Activated naive CD8-positive, alpha-beta T cell treated with anti-CD3 and anti-CD28 coated beads, Interleukin-2, amount 10 ng/mL, durations not matched to agents 7 days and 5 days (primary cell): ENCODE measurements at places on chromosomes 6 and 20. TPM values are rescaled to one million over a fixed set of nuclear protein-coding genes. Genes with fewer than 3 reads are reported as not detected.

The CFAP61 gene
- total RNA-seq, result not detected

The PACRG gene
- total RNA-seq, result not detected

DNA sequence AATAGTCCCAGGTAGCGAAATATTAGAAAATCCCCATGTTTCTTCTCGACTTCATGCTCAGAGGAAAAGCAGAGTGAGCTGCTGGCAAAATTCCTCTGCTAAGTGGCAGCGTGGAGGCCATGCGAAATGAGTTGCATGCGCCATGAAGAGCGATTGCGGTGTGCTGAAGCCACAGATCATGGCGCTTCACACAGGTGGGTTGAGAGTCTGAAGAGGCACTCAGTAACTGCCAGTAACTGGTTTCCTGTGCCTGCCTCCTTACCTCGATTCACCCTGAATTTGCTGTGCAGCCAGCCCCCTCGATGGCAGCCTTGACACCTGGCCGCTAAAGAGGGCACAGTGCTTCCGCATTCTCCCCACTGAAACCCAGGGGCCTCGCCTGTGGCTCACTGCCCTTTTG, 301.5 kb downstream of the NRN1 start:
- DNase-seq, result no peak

DNA sequence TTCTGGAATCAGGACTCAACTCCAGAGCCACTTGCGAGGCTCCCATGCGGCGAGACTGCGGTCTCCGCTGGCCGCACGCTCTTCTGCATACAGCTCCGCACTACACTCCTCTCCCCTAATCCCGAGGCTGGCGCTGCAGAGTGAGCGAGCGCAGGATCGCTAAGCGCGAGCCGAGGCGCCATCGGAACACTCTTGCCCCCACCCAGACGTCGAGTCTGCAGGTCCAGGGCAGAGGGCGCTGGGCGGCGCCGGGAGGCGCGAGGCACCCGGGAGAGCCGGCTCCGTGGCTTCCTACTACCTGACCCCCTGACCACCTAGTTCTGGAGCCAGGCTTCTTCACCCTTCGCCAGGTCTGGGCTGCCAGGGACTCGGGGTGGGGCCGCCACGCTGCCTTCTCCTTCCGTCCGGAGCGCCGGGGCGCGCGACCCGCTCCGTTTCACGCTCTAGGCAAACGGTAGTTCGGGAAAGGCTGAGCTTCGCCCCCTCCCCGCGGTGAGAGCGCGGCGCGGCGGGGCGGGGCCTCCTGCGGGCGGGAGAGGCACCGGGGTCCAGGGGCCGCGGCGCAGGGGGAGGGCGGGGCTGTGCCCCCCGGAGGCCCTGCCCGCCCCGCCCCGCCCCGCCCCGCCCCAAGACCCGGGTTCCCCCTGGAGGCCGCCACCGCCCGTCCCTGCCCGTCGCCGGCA, 5.4 kb upstream of the TUBB2A start:
- peak; percentile 74 for DNase-seq

The POM121L2 gene
- total RNA-seq, result not detected

DNA sequence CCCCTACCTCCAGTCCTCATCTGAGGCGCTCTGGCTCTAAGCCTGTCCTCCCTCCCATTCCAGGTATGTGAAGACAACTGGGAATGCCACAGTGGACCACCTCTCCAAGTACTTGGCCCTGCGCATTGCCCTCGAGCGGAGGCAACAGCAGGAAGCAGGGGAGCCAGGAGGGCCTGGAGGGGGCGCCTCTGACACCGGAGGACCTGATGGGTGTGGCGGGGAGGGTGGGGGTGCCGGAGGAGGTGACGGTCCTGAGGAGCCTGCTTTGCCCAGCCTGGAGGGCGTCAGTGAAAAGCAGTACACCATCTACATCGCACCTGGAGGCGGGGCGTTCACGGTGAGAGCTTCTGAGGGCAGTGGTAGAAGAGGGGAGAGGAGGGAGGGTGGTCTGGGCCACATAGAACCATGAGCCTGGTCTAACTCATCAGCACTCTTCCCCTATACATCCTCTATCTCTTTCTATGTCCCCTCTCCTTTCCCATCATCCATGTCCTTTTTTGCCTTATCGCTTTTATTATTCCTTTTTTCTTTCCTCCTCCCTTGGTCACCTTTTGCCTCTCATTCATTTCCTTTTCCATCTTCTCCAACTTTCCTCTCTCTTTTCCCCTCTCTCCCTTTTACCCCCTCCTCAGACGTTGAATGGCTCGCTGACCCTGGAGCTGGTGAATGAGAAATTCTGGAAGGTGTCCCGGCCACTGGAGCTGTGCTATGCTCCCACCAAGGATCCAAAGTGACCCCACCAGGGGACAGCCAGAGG, 3.5 kb downstream of the RING1 start:
- no peak for DNase-seq

DNA sequence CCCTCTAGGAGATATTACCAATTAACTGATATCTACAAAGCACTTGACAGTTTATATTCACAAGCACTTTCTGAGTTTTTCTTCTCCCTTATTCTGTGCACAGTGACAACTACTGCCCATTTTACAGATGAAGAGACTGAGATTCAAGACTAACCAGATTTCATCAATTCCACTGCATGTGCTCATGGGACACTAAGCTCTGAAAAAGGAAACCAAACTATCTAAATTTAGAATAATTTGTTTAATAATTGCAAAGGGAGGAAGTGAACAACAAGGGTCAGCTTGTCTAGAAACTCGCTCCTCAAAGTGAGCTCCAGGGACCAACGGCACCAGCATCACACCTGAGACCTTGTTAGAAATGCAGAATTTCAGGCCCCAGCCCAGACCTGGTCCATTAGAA, 50.8 kb upstream of the MYLIP start:
- DNase-seq, result no peak

The ZSWIM3 gene
- total RNA-seq, result 5.7 TPM

The PRND gene
- total RNA-seq, result not detected

- DNase-seq, result no peak
Observed at GRCh38 chr6:22271081-22271480, 25.8 kb downstream of the PRL start.

- no peak for DNase-seq
Observed at GRCh38 chr6:90368601-90369000, 72.0 kb upstream of the BACH2 start.

The PDE10A gene
- total RNA-seq, result not detected

DNA sequence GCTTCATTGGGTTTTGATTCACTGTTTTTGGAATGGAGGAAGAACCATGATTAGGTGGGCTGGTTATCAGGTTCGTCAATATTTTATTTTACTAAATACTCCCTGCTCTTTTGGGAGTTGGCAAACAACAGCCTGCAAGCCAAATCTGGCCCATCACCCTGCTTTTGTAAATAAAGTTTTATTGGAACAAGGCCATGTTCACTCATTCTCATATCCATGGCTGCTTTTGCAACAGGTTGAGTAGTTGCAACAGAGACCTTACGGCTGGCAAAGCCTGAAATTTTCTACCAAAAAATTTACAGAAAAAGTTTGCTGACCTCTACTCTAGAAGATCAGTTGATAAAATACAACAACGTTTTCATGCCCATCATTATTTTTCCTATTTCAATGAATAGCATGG, 45.1 kb downstream of the SYTL3 start:
- no peak for DNase-seq

- no peak for DNase-seq
Observed at GRCh38 chr6:33540768-33541167, 39.3 kb downstream of the BAK1 start.

DNA sequence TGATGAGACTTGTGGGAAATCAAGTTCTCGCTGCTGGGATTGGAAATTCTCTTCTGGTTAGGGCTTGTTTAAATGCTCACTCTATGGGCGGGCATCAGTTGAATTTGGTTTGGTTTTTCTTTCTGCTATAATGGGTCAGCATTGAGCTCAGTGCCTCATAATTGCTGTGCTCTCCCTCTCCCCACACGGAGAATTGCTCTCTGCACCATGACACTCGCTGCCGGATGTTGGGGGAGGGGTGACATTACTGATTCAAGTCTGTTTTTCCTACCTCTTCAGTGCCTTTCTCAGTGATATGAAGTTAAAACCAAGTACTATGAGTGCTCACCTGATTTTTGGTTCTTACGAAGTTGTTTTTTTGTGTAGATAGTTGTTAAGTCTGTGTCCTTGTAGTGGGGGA, 599.6 kb downstream of the EPM2A start:
- no peak for DNase-seq
